ENCODE measurements at places on chromosomes 16 and 17.

DNA sequence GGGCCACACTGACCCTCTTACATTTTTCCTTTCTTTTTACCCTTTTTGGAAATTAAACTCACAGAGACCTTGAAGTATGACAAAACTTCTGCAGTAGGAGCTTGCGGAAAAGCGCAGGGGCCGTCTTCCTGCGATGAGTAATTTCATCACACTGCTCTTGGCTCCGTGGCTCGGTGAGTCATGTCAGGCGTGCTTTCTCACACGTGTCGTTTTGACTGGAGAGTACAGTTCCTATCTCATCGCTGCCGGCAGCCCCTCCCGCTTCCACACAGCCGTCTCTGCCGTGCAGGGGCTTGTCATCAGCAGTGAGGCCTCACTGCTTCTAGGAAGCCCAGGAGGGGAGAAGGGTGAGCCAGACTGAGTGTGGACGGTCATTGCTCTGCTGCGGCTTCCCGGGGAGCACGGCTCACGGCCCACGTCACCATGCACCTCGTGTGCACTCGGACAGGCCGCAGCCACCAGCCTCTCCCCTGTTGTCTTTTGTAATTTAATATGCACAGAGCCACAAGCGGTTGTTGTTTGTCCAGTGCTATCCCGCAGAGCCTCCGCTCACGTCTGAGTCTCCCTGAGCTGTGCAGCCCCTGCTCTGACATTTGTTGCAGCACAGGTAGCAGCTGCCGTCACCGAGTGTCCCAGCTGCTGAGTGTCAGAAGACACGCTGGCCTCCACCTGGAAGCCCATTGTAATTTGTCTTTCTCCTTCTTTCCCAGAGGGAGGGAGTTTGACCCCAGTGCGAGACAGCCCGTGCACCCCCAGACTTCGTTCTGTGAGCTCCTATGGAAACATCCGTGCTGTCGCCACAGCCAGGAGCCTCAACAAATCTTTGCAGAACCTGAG, 99.4 kb upstream of the CHMP6 start:
- peak; percentile 58 for DNase-seq

GRCh38 chr17:17381446-17382064, 78.4 kb downstream of the NT5M start:
- no peak for DNase-seq

GRCh38 chr17:32264140-32264799, 1.4 kb upstream of the RHBDL3 start:
- DNase-seq, result no peak

GRCh38 chr17:57811638-57812280, 38.1 kb downstream of the MRPS23 start:
- no peak for DNase-seq

GRCh38 chr17:4082136-4082924, 60.5 kb downstream of the ZZEF1 start:
- DNase-seq, result peak; percentile 17

DNA sequence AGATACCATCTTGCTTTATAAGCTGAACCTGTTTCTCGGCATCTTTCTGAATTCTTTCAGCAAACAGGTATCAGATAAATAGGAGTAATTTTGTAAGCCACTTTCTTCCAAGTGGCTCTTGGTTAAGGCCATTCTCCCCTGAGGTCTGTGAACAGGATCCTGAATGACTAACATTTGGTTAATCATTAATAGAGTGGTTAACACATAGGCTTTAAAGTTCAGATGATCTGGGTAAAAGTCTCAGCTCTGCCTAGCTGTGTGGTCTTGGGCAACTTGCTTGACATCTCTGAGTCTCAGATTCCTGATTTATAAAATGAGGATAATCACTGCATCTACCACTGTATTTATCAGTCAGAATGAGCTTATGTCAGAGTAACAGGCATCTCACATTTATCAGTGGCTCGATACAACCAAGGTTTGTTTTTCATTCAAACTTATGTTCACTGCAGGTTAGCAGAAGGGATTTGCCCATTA, 44.4 kb upstream of the ANKFN1 start:
- DNase-seq, result no peak

DNA sequence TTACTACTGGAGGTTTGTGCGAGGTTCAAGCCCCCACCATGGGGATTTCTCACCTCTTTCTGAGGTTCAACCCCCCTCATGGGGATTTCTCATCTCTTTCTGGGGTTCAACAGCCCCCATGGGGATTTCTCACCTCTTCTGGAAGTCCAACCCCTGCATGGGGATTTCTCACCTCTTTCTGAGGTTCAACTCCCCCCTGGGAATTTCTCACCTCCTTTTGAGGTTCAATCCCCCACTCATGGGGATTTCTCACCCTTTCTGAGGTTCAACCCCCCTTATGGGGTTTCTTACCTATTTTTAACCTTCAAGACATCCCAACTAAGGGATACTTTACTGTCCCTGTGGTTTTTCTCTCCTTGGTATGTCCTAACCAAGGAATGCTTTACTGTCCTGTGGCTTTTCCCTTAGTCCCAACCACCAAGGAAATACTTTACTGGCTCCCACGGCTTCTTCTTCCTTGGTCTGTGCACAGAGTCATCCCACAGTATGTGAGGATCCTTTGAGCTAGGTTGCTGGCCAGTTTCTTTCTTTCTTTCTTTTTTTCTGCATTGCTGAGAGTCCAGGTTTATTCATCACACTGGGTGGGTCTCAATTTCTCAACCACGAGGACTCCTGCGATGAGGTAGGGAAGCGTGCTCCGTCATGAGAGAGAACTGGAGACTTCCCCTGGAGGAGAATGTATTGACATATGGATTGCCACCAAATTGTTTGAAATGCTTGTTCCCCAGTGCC, 2140.2 kb downstream of the TP53TG3F start:
- no peak for DNase-seq

- DNase-seq, result no peak
Observed at GRCh38 chr17:7195971-7196370, 16.8 kb upstream of the ASGR1 start.

DNA sequence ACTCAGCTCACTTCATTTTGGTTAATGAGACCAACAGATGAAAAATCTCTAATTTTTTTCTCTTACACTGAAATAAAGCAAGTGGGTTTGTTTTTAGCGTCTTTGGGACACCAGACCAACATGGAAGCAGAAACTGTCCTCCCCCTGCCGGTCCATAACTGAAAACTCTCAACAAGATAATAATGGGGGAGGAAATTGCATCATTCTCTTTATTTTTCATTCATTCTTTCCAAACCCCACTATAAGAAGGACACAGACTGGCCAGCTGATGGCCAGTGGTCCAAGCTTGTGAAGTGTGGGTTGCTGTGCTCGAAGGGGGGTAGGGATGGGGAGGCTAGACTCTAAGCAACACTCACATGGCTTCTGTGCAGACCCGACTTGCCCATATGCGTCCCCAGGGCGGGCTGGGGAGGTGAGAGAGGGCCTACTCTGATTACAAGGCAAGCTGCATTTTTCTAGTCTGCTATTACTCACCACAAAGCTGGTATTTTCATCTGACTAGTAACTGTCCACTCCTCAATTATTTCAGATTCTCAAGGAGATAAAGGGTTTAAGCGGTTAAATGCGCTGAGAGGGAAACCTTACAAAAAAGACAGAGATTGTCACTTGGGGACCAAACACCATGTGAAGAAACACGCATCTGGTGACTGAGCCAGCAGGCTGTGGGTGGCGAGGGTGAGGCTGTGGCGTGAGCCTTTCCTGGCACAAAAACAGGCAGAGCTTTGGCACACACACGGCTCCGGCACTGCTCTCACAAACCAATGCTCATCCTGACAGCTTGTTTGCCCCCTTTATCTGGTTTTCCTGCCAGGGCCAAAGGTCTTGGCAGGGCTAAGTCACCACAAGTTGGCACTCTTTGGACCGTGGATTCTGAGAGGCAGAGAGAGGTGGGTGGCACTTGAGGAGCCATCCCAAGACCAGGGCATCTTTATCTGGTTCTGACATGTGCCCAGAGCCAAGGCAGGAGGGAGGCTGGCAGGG, 38.2 kb downstream of the MARF1 start:
- no peak for DNase-seq

DNA sequence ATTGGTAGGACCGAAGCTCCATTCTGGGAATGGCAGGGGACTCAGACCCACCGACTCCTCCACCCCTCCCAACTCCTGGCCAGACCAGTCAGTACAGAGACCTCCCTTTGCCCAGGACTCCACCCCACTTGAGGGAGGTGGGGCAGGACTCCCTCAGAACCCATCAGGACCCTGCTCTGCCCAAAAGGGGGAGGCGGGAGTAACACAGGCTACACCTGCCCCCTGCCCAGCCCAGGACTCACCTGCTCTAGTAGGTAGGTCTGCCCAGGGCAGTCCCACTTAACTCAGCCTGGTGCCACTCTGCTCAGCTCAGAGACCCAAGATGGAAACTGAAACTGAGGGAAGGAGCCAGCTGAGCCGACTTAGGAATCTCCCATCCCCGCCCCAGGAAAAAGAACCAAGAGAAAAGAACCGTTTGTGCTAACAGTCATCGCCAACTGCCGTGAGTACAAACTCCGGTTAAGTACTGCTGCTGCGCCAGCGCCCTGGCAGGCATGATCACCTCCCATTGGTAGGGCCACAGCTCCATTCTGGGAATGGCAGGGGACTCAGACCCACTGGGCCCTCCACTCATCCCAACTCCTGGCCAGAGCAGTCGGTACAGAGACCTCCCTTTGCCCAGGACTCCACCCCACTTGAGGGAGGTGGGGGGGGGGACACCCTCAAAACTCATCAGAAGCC, 503 bp downstream of the DHX58 start:
- peak; percentile 38 for DNase-seq
